ENCODE measurements at places on chromosomes 3 and 15.

DNA sequence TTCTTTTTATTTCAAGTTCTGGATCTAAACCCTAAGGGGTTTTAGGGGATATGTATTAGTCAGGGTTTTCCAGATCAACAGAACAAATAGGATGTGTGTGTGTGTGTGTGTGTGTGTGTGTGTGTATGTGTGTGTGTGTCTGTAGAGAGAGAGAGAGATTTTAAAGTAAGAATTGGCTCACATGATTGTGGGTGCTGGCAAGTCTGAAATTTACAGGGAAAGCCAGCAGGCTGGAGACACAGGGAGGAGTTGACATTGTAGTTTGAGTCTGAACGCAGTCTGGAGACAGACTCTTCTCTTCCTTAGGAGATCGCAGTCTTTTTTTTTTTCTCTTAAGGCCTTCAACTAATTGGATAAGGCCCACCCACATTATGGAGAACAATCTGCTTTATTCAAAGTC is 428.8 kb upstream of the TBL1XR1 start:
- no peak for DNase-seq

DNA sequence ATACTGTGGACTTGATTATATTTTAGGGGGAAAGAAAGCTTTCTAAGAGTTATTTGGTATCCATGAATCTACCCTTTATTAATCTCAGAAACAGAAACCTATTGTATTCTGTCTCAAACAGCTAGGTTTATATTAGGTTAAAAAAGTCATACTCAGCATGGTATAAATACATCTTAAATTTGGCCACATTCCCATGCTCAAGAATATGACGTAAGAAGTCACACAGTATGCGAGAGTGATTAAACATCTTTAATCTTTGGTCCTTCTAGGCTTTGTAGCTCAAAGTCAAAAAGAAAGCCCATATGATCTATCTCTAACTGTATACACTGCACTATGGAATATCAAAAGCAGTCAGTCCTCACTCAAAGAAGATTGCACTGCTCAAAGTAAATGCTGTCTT is 131.4 kb downstream of the EPHA3 start:
- DNase-seq = no peak

DNA sequence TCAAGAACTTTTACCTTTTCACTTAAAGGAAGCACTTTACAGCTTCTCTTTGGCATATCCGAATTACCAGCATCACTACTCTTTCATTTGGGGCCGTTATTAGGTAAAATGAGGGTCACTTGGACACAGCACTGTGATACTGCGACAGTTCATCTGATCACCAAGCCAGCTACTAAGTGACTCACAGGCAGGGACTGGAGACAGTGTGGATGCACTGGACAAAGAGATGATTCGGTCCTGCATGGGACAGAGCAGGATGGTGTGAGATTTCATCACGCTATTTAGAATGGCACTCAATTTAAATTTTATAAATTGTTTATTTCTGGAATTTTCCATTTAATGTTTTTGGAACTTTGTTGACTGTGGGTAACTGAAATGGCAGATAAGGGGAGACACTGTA is 166.9 kb upstream of the IL12A start:
- no peak for DNase-seq

- no peak for DNase-seq
Measured at GRCh38 chr3:123080864-123081562, 14.2 kb downstream of the PDIA5 start.

DNA sequence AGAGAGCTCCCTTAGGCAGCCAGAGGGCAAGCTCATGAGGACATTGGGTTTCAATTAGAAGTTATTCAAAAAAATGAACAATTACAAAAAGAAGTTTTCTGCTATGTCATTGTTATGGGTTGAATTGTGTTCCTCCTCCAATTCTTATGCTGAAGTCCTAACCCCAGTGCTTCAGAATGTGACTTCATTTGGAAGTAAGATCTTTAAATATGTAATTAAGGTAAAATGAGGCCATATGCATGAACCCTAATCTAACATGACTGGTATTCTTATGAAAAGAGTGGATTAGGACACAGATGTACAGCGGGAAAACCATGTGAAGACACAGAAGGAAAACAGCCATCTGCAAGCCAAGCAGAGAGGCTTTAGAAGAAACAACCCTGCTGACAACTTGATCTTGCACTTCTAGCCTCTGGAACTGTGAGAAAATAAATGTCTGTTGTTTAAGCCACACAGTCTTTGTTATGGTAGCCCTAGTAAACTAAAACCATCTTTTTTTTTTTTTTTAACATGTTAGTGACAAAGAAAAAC is 929.6 kb downstream of the EPHA3 start:
- DNase-seq = no peak

GRCh38 chr15:66573719-66574595 is 8.2 kb upstream of the LCTL start:
- no peak for DNase-seq

- DNase-seq = no peak
Measured at GRCh38 chr3:43489930-43490329, 131.9 kb downstream of the ANO10 start.

GRCh38 chr15:52326756-52327155 is 31.2 kb upstream of the MYO5C start:
- no peak for DNase-seq

DNA sequence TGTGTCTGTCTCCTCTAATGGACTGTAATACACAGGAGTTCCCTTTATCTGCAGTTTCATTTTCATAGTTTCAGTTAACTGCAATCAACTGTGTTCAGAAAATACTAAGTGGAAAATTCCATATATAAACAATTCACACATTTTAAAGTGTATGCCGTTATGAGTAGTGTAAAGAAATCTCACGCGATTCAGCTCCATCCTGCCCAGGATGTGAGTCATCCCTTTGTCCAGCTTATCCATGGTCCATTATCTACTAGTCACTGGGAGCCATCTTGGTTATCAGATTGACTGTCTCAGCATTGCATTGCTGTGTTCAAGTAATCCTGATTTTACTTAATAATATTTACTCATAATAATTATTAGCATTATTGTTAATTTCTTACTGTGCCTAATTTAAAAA is 14.5 kb downstream of the ZPLD1 start:
- no peak for DNase-seq

- no peak for DNase-seq
Measured at GRCh38 chr3:82329300-82329699, 567.9 kb upstream of the GBE1 start.

- DNase-seq = no peak
Measured at GRCh38 chr3:63168179-63168578, 109.9 kb upstream of the SYNPR start.

GRCh38 chr15:69489073-69489571 is 36.5 kb downstream of the RPLP1 start:
- DNase-seq = no peak

- no peak for DNase-seq
Measured at GRCh38 chr15:41605566-41605965, 46.6 kb downstream of the TYRO3 start.

DNA sequence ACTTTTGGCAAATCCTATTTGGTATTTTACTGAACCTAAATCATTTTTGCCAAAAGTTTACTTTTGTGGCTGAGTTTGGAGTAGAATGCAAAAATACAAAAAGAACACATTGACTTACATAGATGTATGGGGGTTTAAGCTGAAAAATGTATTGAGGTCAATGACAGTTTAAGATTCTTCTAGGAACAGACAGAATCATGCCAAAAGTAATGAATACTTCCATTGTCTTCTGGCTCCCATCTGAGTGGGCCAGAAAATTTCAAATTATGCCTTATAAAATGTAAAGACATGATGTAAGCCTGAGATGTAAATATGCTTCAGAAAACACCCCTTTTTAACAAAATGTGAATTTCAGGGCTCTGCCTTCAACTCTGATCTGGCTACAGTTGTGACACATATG is 375.1 kb upstream of the DPH6 start:
- no peak for DNase-seq

GRCh38 chr3:130528120-130528519 is 11.1 kb downstream of the COL6A6 start:
- no peak for DNase-seq

- no peak for DNase-seq
Measured at GRCh38 chr3:172678068-172678467, 32.8 kb downstream of the NCEH1 start.

DNA sequence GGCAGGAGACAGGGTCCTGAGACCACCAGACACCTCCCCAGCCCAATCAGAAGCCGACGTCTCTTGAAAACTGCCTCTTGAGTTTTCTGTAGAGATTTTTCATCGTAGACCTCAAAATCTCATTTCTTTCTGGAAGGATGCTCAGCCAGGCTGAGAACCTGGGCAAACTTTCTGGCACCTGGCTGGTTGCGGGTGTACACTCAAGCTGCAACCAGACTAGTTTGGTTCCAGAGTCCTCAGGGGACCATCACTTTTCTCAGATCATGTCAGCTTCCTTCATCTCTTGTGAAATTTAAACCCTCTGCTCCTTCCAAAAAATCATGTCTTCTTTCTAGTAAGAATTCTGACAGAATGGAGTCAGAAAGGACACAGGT is 45.1 kb downstream of the CMTM7 start:
- DNase-seq = no peak

- DNase-seq = no peak
Measured at GRCh38 chr3:134838599-134838998, 43.5 kb downstream of the EPHB1 start.

DNA sequence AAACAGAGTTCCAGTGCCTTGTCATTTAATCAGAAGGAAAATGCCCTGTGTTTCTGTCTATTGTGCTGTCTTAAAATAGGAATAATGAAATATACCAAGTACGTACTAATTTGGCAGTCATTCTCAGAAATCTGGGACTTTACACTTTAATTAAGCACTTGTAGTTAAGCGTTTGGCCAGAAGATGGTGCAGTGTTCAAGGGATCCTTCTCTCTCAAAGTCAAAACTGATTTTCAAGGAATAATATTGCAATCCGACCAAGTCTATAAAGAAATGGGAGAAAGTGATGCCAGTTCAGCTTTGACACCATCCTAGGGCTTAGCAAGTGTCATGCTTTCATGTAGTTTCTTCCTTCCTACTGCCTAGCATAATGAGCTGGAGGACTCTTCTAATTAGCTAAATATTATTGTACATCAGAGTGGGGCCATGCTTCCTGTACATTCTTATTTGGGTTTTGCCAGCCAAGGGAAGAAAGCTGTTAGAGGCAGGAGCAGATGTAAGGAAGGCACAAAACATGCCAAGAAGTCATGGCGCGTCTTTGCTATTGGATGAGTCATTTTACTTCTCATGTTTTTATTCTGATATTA is 64.8 kb downstream of the SAMMSON start:
- DNase-seq = no peak

DNA sequence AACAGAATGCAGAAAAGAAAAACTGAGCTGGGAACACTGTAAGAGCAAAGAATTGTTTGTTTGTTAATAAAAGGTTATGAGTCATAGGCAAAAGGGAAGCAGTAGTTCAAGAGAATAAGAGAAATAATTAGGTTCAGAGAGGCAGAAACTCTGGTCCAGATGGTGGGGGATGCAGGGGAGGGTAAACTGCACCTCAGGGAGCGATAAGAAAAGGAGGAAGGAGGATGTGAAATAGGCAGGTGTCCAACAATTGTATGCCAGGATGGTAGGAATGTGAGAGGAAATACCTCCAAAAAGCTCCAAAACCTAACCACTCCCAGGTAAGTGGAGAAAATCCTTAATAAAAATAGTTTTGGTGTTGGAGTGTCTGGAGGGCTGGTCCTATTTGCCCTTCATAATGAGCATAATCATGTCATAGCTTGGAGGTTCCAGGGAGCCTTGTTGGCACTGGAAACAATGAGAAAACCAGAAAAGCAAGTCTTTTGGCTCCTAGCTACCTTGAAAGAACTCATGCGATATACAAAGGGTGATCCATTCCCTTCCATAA is 405.4 kb upstream of the TBL1XR1 start:
- DNase-seq = no peak

- DNase-seq = no peak
Measured at GRCh38 chr3:107816107-107816506, 274.7 kb downstream of the CD47 start.

GRCh38 chr3:154175041-154175440 is 53.9 kb downstream of the ARHGEF26 start:
- DNase-seq = no peak

DNA sequence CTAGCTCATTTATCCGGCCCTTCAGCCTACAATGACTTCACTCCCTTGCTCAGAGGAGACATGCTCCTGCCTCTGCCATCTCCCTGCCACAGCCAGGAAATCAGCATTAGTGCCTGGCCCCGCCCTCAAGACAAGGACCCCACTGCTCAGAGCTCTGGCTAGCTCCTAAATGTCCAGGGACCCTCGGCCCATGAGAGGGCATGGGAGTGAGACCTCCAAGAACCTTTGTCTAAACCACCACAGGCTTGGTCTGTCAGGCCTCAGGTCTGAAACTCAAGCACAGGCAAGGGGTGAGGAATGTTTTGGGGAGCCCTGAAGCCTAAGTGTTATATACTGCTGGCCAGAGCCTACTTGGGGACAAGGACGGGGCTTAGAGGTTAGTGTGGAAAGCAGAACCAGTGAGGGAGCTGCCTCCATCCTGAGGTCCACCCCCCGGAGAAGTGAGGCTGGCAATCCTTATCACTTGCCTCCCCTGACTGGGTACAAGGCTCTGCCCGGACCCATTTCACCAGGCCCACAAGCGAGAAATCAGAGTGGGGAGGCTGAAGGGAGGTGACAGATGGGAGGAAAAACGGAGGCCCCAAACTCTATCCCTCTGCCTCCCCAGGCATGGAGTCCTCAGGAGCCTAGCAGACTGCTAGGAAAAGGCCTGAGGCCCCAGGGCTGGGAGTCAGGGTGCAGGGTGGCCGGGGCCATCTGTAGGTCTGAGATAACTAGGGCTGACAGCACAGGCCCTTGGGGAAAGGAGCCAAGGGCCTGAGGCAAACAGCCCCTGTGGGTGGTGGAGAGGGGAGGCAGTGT is 18.8 kb downstream of the SHF start:
- DNase-seq = no peak

DNA sequence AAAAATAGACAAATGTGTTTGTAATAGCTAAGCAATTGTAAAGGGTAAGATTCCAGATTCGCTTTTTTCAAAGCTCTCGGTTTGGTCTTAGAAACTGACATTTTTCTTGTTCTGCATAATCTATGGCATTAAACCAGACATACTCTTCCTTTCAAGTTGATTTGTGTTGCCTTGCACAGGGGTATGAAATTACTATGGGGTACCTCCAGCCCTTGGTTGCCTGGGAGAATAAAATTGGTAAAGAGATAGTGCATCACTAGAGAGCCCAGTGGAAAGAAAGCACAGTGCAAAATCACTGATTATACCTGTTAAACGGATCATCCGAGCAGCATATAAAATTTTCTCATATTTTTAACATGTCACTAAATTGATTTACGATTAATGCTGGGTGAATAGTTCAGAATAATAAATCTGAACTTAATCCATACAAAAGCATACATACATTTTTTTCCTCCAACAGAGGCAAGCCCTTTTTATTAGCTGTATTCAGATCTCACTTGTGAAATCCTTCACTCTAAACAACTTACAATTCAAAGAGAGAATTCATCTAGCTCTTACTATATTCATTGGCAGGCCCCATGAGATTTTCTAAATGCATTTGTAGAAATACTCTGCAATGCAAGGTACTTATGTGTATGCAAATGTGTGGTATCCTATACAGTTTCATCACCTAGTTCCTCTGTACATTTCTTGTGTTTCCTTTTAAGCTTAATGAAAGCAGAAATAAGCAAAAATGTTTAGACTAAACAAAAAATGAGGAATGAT is 224.4 kb downstream of the ROBO1 start:
- no peak for DNase-seq

GRCh38 chr3:133928903-133929607 is 33.4 kb upstream of the RAB6B start:
- no peak for DNase-seq
